IMR-90 (cell line): ENCODE measurements at places on chromosomes 7 and 10. TPM values are rescaled to one million over a fixed set of nuclear protein-coding genes. Genes with fewer than 3 reads are reported as not detected.

FRAT1 gene
- total RNA-seq = 0.54 and 0.83 TPM in 2 replicates

DNA sequence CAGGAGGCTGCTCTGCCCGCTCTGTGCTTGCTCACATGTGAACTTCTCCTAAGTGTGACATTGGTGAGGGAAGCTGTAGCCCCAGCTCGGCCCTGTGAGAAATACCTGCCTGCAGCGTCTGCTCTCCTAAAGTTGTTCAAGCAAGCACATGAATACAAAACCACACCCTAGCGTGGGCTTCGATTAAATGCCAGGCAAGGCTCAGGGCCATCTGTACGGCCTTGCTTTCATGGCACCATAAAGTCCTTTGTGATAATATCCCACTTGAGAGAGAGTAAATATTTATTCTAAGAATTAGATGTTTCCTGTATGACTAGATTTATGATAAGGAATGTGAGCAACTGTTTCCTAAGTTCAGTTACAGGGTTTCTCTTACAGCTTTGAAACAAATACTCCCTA is 262.8 kb upstream of the KLF14 start:
- peak overlapping the region; percentile 91 for H3K27ac ChIP-seq
- peaks cover 15% of the 10 kb centered on the region for H3K4me1 ChIP-seq
- peak; percentile 61 for DNase-seq

ZWINT gene
- total RNA-seq = 52.0 and 54.7 TPM in 2 replicates

- no peaks in the 10 kb centered on the region for H3K36me3 ChIP-seq
- H3K4me3 ChIP-seq = no peak overlapping the region
- H3K4me1 ChIP-seq = no peaks in the 10 kb centered on the region
These were observed 35.8 kb upstream of the PLPP4 start for GRCh38 chr10:120421250-120421649.

LIPF gene
- total RNA-seq = not detected in 2 replicates
